ENCODE measurements at places on chromosomes 12 and 14.

DNA sequence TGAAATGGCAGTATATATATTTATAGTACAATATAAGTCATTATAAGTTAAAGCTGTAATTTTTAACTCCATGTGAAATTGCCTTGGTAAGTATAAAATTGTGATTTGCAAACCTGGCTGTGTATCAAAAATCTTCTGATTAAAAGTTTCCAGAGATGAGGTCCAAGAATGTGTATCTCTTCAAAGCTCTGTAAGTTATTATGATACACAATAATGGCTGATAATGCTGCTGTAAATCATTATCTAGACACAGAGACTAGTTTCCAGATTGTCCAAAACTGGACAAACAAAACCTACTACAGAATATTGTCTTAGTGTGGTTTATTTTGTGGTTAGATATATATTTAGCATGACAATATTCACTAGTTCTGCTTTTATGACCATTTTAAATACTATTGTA, 514.8 kb downstream of the SLC6A15 start:
- DNase-seq = no peak
- H3K27me3 ChIP-seq = no peaks in the 10 kb centered on the region
- H3K36me3 ChIP-seq = no peaks in the 10 kb centered on the region
- H3K27ac ChIP-seq = no peak overlapping the region
- no peak overlapping the region for H3K4me3 ChIP-seq

GRCh38 chr12:112861284-112861683, 45.5 kb upstream of the OAS1 start:
- no peaks in the 10 kb centered on the region for H3K4me1 ChIP-seq
- no peak overlapping the region for H3K4me3 ChIP-seq
- H3K27ac ChIP-seq = no peak overlapping the region
- no peak for DNase-seq
- peaks cover 51% of the 10 kb centered on the region for H3K27me3 ChIP-seq

GRCh38 chr12:104197264-104197663, 18.3 kb upstream of the TXNRD1 start:
- H3K27ac ChIP-seq = no peak overlapping the region
- peaks cover 4% of the 10 kb centered on the region for H3K4me1 ChIP-seq
- H3K36me3 ChIP-seq = no peaks in the 10 kb centered on the region
- DNase-seq = no peak
- no peak overlapping the region for H3K4me3 ChIP-seq

- H3K4me1 ChIP-seq = no peaks in the 10 kb centered on the region
- no peak overlapping the region for H3K27ac ChIP-seq
- H3K36me3 ChIP-seq = no peaks in the 10 kb centered on the region
- H3K4me3 ChIP-seq = no peak overlapping the region
- H3K27me3 ChIP-seq = no peaks in the 10 kb centered on the region
- DNase-seq = no peak
Observed at GRCh38 chr14:90179809-90180779, 76.3 kb upstream of the PSMC1 start.

DNA sequence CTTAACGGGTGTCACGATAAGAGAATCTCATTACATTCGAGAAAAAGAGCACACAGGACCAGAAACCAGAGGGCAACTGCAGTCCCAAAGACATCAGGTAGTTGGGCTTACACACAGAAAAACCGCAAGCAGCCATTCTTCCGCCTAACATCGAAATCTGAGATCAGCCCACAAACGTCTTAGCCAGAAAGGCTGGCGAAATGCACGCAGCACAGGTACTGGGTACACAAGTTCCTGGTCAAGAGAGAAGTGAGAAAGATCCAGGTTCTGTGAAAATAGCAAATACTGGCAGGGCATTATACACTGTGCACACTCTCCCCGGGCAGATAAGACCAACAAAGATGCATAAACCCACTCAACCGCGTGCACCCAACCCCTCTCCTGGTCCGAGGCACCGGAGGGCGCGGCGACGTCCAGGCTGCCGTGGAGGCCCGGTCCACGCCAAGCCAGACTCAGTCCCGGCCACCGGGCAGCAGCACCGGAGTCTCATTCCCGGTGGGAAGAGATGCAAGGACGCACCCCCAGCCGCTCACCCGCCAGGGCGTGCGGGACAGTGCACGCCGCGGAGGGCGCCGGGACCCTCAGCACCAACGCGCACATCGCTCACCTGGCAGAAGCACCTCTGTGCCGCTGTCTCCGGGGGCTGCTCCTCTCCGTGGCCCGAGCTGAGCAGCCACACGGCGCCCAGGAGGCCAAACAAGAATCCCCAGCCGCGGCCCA, 437 bp downstream of the ERO1A start:
- no peaks in the 10 kb centered on the region for H3K27me3 ChIP-seq
- H3K27ac ChIP-seq = peak overlapping the region; percentile 98
- DNase-seq = no peak
- peaks cover 40% of the 10 kb centered on the region for H3K4me1 ChIP-seq
- peak overlapping the region; percentile 98 for H3K4me3 ChIP-seq

- no peak overlapping the region for H3K27ac ChIP-seq
- no peaks in the 10 kb centered on the region for H3K36me3 ChIP-seq
- H3K4me3 ChIP-seq = no peak overlapping the region
- no peaks in the 10 kb centered on the region for H3K4me1 ChIP-seq
Observed at GRCh38 chr12:96176575-96176974, 17.6 kb upstream of the ELK3 start.

- no peak overlapping the region for H3K4me3 ChIP-seq
- H3K36me3 ChIP-seq = no peaks in the 10 kb centered on the region
- no peak overlapping the region for H3K27ac ChIP-seq
- peaks cover 3% of the 10 kb centered on the region for H3K4me1 ChIP-seq
Observed at GRCh38 chr12:83574142-83574541, 887.4 kb downstream of the TMTC2 start.

DNA sequence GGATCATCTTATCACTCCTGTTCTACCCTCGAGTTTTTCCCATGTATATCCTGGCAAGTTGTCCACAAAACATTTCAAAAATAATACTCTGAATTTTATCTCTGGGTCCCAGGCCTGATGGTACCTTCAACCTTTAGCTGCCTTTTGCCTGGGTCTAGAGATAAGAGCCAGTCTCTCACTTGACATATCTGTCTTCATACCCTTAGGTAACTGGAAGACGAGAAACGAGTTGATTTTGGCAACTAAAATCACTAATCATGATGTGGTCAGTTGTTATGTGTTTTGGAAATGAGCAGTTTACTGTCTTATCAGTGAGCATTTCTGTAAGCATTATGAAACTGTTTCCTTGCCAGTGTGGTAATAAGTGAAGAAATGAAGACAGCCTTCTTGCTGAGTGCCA, 6.3 kb downstream of the RNF10 start:
- peak overlapping the region; percentile 29 for H3K27ac ChIP-seq
- no peaks in the 10 kb centered on the region for H3K27me3 ChIP-seq
- H3K36me3 ChIP-seq = no peaks in the 10 kb centered on the region
- no peak overlapping the region for H3K4me3 ChIP-seq
- H3K4me1 ChIP-seq = peaks cover 72% of the 10 kb centered on the region
- no peak for DNase-seq

- peaks cover 12% of the 10 kb centered on the region for H3K36me3 ChIP-seq
- peaks cover 35% of the 10 kb centered on the region for H3K4me1 ChIP-seq
- no peak for DNase-seq
- peak overlapping the region; percentile 98 for H3K27ac ChIP-seq
- H3K4me3 ChIP-seq = peak overlapping the region; percentile 99
Observed at GRCh38 chr14:58299401-58300330, 1.3 kb downstream of the ARID4A start.

DNA sequence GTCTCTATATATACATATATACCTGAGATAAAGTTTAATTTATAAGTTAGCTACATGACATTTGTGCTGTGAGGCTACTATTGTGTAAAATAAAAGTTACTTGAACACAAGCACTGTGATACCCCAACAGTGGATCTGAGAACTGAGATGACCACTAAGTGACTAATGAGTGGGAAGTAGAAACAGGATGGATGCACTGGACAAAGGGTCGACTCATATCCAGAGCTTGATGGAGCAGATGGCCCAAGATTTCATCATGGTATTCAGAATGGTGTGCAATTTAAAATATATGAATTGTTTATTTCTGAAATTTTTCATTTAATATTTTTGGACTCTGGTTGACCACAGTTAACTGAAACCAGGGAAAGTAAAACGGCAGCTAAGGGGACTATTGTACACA, 908.6 kb upstream of the MDGA2 start:
- H3K27ac ChIP-seq = no peak overlapping the region
- no peaks in the 10 kb centered on the region for H3K27me3 ChIP-seq
- no peak for DNase-seq
- no peaks in the 10 kb centered on the region for H3K4me1 ChIP-seq
- no peaks in the 10 kb centered on the region for H3K36me3 ChIP-seq

GRCh38 chr14:52073251-52073650, 4.4 kb upstream of the NID2 start:
- H3K4me1 ChIP-seq = peaks cover 17% of the 10 kb centered on the region
- H3K36me3 ChIP-seq = no peaks in the 10 kb centered on the region
- peaks cover 20% of the 10 kb centered on the region for H3K27me3 ChIP-seq
- H3K27ac ChIP-seq = no peak overlapping the region

DNA sequence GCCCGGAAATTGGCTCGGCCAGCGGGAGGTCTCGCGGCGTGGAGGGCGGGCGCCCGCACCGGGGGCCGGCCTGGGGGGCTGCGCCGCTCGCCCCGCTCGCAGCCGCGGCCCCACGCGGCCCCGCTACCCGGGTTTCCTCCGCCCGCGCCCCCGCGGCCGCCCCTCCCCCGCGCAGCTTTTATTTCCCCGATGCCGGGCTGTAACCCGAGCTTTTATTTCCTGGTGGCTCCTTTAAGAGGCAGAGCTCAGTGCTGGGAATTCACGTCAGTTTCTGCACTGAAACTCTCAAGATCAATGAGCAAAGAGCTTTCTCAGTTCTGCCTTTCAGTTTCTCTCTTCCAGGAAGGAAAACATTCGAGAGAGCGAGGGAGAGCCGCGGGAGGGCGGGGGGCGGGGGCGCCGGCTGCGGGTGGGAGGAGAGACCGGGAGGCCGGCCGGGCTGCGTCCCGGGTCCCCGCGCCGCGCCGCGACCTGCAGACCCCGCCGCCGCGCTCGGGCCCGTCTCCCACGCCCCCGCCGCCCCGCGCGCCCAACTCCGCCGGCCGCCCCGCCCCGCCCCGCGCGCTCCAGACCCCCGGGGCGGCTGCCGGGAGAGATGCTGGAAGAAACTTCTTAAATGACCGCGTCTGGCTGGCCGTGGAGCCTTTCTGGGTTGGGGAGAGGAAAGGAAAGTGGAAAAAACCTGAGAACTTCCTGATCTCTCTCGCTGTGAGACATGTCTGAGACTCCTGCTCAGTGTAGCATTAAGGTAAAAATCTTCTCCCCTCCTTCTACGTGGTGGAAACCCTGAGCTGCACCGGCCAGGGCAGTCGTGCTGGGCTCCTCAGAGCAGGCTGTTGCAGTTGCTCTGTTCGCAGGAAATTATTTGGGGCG, at the start of gene ETV6:
Gene ETV6, plus strand, starts transcription at position 262 of the 873 bp plus-strand sequence. Its CDS starts 454 bp downstream, at position 716.
- no peaks in the 10 kb centered on the region for H3K36me3 ChIP-seq
- DNase-seq = peak; percentile 73
- no peaks in the 10 kb centered on the region for H3K27me3 ChIP-seq
- peak within 1 kb of the TSS; percentile 88 for H3K4me3 ChIP-seq
- peak within 1 kb of the TSS; percentile 99 for H3K27ac ChIP-seq
- H3K4me1 ChIP-seq = peaks cover 39% of the 10 kb centered on the region

DNA sequence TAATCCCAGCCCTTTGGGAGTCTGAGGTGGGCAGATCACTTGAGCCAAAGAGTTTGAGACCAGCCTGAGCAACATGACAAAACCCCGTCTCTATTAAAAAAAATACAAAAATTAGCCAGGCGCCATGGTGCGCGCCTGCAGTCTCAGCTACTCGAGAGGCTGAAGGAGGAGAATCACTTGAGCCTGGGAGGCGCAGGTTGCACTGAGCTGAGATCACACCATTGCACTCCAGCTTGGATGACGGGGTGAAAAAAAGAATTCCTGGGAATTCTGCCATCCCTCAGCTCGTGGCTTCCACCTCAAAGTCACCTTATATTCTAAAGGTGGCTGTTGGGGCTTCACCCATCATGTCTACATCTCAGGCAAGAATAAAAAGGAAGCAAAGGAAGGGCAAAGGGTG, 12.9 kb downstream of the BCL2L14 start:
- H3K27me3 ChIP-seq = no peaks in the 10 kb centered on the region
- no peak for DNase-seq
- no peak overlapping the region for H3K4me3 ChIP-seq
- no peaks in the 10 kb centered on the region for H3K36me3 ChIP-seq
- H3K4me1 ChIP-seq = peaks cover 2% of the 10 kb centered on the region

DNA sequence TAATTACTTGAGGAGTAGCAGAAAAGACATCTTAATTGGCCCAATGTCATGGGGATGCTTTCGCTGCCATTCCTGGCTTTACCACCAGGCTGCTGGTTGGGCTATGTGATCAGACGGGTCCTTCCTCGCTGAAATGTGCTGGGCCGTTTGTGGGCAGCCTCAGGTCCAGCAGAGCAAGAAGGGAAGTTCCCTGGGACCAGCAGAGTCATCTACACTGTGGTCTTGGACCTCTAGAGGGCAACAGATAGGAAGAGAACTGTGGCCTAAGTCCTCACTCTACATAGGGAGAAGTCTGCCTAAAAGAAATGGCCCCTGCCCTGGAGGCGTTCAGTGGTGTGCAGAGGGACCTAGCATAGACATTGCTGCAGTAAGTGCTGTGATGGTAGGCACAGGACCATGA, 10.9 kb downstream of the EVL start:
- H3K27ac ChIP-seq = no peak overlapping the region
- peaks cover 54% of the 10 kb centered on the region for H3K4me1 ChIP-seq

DNA sequence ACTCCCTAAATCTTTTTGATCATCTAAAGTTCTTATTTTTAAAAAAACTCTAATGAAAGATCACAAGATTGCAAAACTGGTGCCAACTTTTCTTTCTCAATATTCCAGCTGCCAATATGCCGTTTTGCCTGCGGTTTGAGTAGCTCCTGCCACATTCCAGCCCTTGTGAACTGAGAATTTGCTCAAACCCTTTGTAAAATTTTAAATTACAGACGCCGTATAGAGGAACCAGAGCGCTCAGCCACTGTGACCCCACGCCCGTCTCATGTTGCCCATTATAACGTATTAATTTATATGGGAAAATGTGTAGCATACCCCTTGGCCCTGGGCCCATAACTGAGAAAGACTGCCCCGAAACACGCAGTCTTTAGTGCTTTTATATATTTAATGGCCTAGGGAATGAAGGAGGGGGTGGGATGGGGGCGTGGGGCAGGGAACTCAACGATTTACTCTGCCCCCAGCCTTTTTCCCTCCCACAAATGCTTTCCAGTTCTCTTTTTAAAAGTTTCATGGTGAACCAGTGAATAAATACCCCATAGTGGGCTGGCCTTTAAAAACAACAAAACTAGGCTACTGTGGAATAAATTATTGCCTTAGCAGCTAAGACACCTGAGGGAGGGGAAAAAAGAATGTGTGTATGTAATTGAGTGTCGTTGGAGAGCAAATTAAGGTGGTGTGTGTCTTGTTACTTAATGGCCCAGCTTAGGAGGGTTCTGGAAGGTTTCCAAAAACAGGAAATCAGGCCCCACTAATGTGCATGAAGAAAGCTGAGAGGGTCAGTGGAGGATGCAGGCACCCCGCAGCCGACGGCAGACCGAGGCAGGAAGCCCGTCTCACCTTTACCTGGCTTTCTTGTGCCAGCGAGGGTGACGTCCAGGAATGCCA, 45.7 kb upstream of the RFLNA start:
- H3K27ac ChIP-seq = no peak overlapping the region
- H3K4me3 ChIP-seq = no peak overlapping the region
- no peak for DNase-seq
- H3K4me1 ChIP-seq = peaks cover 7% of the 10 kb centered on the region
- no peaks in the 10 kb centered on the region for H3K36me3 ChIP-seq
- H3K27me3 ChIP-seq = peaks cover 3% of the 10 kb centered on the region

All from suprapubic skin (tissue), 4 donors.